Activated T-helper 2 cell treated with anti-CD3 and anti-CD28 coated beads, Interferon-gamma antibody, Interleukin-2, Interleukin-4, amounts not matched to agents 10 μg/mL and 5 μg/mL and 100 μg/mL, durations not matched to agents 14 hours and 24 hours and 36 hours (primary cell): ENCODE measurements at places on chromosomes 16 and 17.

- no peak for DNase-seq
These were observed 29.9 kb upstream of the RHOT1 start for GRCh38 chr17:32112416-32112815.

GRCh38 chr16:24729951-24730815 lies 732 bp downstream of the TNRC6A start:
- peak; percentile 26 for DNase-seq

DNA sequence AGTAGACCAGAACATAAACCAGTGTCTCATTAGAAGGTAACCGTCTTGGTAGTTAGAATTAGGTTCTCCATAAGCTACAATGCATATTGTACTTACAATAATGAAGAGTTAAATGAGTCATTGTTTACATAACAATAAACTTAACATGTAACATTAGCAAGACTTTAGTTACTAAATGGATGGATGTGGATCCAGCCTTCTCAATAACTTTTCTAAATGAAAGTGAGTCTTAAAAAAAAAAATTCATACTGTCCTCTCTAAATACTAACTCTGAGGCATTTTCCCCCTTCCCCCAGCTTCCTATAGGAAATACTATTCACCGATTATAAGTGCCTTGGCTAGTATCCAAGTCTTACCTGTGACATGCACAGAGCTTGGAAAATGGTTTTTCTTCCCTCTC lies 155.3 kb downstream of the CYB561 start:
- no peak for DNase-seq

GRCh38 chr17:77382966-77383612 lies 242.3 kb downstream of the SEC14L1 start:
- DNase-seq, result no peak

GRCh38 chr17:15969463-15969862 lies 24.5 kb downstream of the ADORA2B start:
- DNase-seq, result no peak
